ENCODE measurements at places on chromosomes 6 and 20.

GRCh38 chr6:20056350-20056992, 155.8 kb downstream of the MBOAT1 start:
- no peak for DNase-seq

DNA sequence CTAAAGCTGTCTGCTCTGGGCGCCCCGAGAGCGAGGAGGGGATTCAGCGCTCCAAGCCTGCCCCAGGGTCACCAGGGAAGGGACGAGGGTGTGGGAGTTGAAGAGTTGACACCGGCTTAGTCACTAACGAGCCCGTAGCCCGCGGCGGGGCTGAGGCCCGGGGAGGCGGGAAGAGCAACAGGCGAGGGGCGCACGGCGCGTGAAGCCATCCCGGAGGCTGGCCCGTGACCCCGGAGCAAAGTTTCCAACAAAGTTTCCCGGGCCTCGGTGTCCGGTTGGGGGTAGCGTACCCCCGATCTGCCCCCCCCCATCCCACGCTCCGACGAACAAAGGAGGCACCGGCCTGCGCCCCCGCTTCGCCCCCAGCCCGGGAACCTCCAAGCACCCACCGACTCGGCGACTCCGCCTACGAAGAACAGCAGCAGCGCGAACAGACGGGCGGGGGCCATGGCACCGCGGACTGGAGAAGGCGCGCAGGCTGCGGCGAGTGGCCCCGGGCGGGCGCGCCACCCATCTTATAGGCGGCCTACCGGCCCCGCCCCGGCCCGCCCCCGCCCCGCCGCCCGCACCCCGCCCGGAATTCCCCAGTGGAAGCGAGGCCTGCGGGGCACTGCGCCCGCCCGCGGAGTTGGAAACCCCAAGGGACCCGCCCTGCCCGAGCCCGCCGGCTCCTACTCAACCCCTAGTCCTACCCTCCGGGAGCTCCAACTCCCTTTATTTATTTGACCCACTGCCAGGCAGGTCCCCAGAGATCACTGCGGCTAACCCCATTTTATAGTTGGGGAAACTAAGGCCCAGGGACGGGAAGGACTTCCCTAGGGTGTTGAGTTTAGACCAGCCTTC, at the start of gene SDC4:
Gene SDC4, minus strand, starts transcription at position 489 of the 843 bp plus-strand sequence. Its CDS starts 40 bp downstream, at position 449.
- DNase-seq = peak; percentile 61

DNA sequence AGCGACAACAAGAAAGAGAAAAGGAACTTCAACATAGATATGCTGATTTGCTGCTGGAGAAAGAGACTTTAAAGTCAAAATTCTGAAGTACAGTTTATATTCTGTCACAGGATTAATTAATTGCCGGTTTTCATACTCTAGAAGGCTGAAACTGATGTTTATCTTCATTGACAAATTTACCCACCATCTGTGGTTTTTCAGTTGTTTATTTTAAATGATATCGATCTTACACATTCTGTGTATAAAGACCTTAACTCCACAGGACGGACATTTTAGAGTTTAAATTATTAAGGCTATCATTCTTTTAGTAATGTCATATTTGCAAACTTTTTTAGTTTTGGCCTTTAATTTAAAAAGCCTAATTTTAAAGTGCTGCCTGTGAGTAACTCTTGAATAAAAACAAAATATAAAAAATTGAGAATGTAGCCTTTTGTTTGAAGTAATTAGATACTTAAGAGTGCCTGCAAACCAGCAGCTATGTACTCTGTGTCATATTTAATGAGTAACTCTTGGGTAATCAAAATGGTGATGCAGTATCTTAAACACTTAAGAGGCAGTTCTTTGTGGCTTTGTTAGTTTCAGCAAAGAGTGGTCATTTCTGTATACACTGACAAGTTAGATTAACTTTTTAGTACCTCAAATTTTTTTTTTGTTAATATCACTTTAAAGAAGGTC, 59.3 kb downstream of the CDC5L start:
- DNase-seq = no peak

GRCh38 chr6:150567380-150567779, 32.3 kb upstream of the PLEKHG1 start:
- DNase-seq = no peak

DNA sequence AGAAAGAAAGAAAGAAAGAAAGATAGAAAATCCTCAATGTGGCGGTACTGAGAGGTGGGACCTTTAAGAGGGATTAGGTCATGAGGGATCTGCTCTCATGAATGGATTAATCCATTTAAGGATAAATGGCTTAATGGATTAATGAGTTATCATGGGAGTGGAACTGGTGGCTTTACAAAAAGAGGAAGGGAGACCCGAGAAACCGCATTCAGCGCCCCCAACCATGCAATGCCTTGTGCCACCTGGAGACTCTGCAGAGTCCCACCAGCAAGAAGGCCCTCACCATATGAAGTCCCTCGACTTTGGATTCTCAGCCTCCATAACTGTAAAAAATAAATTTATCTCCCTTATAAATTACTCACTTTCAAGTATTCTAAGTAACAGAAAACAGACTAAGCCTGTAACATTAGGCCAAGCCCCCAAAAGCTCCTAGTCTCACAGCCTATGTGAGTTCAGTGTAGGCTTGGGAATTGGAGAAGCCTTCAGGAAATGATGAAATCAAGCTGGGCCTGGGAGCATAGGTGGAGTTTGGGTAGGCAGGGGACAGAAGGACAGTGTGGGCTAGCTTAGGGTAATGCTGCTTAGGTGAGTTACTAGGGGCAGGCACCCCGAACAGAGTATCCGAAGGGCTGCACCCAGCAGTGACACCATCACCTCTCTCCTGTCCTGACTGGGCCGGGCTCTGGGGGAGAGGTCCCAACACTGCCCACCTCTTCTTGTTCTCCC, 36.2 kb upstream of the RNF24 start:
- no peak for DNase-seq

GRCh38 chr6:39923394-39923793, 10.9 kb downstream of the MOCS1 start:
- no peak for DNase-seq

GRCh38 chr20:1332749-1333300, 3.9 kb upstream of the SDCBP2 start:
- no peak for DNase-seq

GRCh38 chr6:45685076-45685475, 307.3 kb upstream of the SUPT3H start:
- DNase-seq = no peak

GRCh38 chr20:63163596-63164483, 52.1 kb downstream of the YTHDF1 start:
- DNase-seq = no peak

- no peak for DNase-seq
Observed at GRCh38 chr20:32871627-32872160, 13.0 kb downstream of the EFCAB8 start.

GRCh38 chr6:27296106-27296783, 15.8 kb downstream of the POM121L2 start:
- no peak for DNase-seq

DNA sequence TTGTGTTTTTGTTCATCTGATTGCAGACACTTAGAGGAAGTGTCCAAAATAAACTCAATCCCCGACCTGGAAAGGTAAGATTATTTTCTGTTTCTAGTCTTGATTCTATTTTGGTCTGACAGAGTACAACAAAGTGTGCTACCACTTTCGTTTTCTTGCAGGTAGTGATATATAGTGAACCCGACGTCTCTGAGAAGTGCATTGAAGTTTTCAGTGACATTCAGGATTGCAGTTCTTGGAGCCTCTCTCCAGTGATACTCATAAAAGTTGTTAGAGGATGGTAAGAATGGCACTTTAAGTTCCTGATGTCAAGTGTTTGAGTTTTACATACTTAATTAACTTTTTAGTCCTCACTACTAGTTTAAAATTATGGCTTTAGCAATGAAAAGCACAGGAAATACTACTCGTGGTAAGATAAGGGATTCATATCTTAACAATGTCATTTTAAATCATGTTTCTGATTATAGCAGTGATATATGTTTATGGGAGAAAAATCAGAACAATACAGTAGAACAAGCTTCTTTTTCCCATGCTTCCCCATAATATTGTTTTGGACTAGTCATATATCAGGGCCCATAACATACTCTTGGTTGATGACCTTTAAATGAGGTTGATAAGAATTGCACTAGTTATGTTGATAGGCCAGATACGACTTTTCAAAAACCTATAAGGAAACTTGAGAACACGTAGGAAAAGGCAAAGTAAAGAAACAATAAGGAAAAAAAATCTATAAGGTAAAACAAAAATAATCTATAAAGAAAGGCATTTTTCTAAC, 104.0 kb downstream of the RTN4IP1 start:
- DNase-seq = no peak

- DNase-seq = no peak
Observed at GRCh38 chr6:42017021-42017643, 33.2 kb upstream of the TAF8 start.

GRCh38 chr6:136307351-136307750, 17.7 kb upstream of the BCLAF1 start:
- no peak for DNase-seq

DNA sequence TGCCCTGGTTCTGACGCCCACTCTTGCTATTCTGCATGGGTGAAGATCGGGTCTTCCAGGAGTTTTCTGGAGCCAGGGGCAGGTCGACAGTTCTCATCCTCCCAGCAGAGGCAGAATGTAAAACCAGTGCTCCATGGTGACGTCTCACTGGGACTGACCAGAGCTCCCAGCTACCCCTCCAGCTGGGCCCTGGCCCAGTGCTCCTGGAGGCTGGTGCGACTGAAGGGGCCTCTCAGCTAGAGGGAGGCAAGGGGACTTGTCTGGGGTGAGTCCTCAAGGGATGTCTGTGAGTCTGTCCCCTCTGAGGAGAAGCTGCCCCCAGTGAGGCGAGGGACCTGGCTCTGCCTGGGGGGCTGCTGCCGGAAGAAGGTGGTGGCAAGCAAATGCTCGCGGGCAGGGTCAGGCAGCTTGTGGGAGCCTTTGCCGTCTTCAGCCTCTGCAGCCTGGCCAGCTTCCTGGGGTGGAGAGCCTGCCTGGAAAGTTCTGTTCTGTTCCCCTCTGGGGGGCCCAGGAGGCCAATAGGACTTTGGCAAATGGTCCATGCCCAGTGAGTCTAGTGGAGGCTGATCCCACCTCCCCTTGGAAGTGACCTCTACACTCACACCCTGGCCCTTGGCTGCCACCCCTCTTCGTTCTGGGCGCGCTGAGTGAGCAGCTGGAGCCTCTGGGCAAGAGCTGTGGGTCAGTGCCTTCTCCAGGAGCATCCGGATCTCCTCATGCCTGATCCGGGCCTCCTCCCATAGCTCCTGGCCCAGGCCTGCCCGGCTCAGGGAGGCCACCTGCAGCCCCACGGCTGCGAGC, 47.5 kb downstream of the KIAA1755 start:
- no peak for DNase-seq

GRCh38 chr6:76752841-76753240, 680.4 kb upstream of the IMPG1 start:
- no peak for DNase-seq

DNA sequence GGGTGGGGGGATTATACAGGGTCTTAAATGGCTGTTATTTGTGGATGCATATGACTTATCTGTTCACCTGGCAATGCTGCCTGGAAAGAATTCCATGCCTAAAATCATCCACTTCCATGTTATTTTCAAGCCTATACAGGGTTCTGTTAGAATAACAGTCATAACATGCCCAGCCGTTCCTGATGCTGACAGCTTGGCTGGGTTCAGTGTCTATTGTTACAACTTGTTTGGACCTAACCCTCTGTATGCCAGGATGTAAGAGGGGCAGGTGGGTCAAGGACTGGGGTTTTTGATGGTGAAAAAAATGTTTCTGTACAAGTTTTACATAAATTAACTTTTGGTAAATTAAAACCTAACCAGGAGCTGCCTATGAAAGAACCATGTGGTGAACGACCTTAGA, 79.8 kb downstream of the GINS1 start:
- DNase-seq = no peak

DNA sequence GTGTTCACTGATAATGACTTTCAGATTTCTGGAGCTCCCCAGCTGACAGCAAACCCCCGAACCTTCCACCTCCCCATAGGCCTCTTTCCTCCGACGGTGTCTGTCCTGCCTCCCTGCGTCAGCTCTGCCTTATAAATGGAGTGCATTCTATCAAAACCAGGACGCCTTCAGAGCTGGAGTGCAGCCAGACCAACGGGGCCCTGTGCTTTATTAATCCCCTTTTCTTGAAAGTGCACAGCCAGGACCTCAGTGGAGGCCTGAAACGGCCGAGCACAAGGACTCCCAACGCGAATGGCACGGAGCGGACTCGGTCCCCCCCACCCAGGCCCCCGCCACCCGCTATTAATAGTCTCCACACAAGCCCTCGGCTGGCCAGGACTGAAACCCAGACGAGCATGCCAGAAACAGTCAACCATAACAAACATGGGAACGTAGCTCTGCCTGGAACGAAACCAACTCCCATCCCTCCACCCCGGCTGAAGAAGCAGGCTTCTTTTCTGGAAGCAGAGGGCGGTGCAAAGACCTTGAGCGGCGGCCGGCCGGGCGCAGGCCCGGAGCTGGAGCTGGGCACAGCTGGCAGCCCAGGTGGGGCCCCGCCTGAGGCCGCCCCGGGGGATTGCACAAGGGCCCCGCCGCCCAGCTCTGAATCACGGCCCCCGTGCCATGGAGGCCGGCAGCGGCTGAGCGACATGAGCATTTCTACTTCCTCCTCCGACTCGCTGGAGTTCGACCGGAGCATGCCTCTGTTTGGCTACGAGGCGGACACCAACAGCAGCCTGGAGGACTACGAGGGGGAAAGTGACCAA, 42.3 kb upstream of the NAA20 start:
- no peak for DNase-seq

GRCh38 chr6:113495521-113495920, 361.6 kb upstream of the MARCKS start:
- DNase-seq = no peak

DNA sequence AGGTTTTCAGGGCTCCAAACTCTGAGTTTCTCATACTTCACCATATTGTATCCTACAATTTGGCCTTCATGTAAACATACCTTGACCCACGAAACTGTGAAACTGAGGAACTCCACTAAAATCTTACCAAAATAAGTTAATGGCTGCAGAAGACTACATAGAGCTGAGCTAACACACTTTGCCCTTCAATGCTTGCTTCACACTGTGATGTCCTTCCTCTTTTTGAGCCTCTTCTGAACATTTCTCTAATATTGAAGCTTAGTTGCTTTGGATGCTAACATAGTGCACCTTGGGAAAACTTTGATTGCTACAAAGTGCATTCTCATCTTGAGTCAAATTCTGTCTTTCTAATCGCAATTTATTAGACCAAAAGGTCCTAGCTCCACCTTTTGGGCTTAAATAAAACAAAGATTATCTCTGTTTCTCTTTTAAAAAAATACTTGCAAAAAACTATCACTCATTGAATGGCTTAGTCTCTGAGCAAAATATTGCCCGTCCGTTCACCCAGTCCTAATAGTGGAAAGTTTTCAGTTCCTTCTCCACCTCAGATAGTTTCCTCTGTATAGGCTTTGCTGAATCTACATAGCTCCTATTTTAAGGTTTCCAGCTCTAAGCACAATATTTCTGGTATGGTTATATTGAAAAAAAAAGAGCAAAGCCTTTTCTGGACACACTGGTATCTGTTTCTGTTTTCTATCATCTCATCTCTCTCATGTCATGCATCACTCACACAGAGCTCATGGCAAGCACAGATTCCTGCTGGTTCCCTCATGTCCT, 494.6 kb downstream of the RFPL4B start:
- DNase-seq = no peak

- DNase-seq = no peak
Observed at GRCh38 chr6:125101631-125102030, 51.9 kb upstream of the TPD52L1 start.
